ENCODE measurements at places on chromosomes 1 and 21. TPM values are rescaled to one million over a fixed set of nuclear protein-coding genes. Genes with fewer than 3 reads are reported as not detected.
A peak's percentile ranks its signal among the peaks of the same experiment; 100 is the strongest.

GRCh38 chr1:44424747-44425146 lies 19.7 kb downstream of the RNF220 start:
- no peaks in the 10 kb centered on the region for H3K36me3 ChIP-seq
- DNase-seq = no peak
- no peak overlapping the region for H3K4me3 ChIP-seq
- H3K27me3 ChIP-seq = peaks cover 89% of the 10 kb centered on the region

- H3K27me3 ChIP-seq = no peaks in the 10 kb centered on the region
- no peak overlapping the region for H3K27ac ChIP-seq
- H3K4me1 ChIP-seq = peaks cover 9% of the 10 kb centered on the region
- H3K4me3 ChIP-seq = no peak overlapping the region
Observed at GRCh38 chr1:47351305-47351704, 17.7 kb downstream of the CMPK1 start.

DNA sequence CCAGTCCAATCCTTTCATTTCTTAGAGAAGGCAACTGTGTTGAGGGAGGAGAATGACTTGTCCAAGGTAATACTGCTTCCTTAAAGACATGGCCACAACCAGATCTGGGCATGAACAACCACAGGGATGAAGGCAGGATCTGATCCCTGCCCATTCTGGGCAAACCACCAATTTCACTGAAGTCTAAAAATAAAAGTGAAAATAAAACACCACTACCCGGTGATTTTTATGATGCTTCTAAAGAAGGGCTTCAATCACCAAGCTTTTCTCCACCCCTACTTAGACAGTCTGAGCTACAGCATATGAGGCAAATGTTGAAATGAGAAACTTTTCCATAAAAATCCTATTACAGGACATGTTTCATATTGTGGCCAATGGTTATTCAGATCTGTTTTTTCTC lies 133.0 kb downstream of the PTPN14 start:
- H3K4me3 ChIP-seq = no peak overlapping the region
- no peak overlapping the region for H3K27ac ChIP-seq
- H3K27me3 ChIP-seq = no peaks in the 10 kb centered on the region

- no peaks in the 10 kb centered on the region for H3K27me3 ChIP-seq
- H3K4me3 ChIP-seq = peak overlapping the region; percentile 69
- H3K36me3 ChIP-seq = no peaks in the 10 kb centered on the region
- DNase-seq = no peak
- peak overlapping the region; percentile 84 for H3K27ac ChIP-seq
Observed at GRCh38 chr1:15620155-15620545, 2.9 kb downstream of the DDI2 start.

DNA sequence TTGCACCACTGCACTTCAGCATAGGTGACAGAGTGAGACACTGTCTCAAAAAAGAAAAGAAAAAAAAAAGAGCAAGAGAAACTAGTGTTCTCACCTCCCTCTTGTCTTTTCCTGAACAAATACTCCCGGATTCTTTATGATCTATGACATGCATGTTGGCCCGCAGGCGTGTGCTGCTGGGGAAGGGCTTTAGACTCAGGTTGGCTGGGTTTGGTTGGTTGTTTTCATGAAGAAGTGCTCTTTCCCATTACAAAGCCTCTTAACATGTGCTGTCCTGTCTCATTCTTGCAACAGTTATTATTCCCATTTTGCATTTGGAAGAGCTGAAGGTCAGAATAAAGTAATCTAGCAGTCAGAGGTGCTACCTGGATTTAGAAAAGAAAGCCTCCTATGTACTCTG lies 79.5 kb downstream of the TRABD2B start:
- peaks cover 34% of the 10 kb centered on the region for H3K4me1 ChIP-seq
- no peak overlapping the region for H3K4me3 ChIP-seq
- peaks cover 5% of the 10 kb centered on the region for H3K27me3 ChIP-seq
- no peaks in the 10 kb centered on the region for H3K36me3 ChIP-seq

GRCh38 chr1:59026472-59026948 lies 242.7 kb upstream of the JUN start:
- H3K4me3 ChIP-seq = no peak overlapping the region
- H3K27ac ChIP-seq = peak overlapping the region; percentile 17
- H3K36me3 ChIP-seq = no peaks in the 10 kb centered on the region
- peaks cover 10% of the 10 kb centered on the region for H3K4me1 ChIP-seq
- no peak for DNase-seq
- peaks cover 3% of the 10 kb centered on the region for H3K27me3 ChIP-seq

- peaks cover 28% of the 10 kb centered on the region for H3K36me3 ChIP-seq
- no peak overlapping the region for H3K4me3 ChIP-seq
- no peaks in the 10 kb centered on the region for H3K27me3 ChIP-seq
- H3K27ac ChIP-seq = no peak overlapping the region
Observed at GRCh38 chr1:112444269-112444668, 48.3 kb downstream of the CTTNBP2NL start.

- peak overlapping the region; percentile 27 for H3K4me3 ChIP-seq
- H3K4me1 ChIP-seq = peaks cover 61% of the 10 kb centered on the region
- no peaks in the 10 kb centered on the region for H3K36me3 ChIP-seq
- H3K27ac ChIP-seq = no peak overlapping the region
- H3K27me3 ChIP-seq = no peaks in the 10 kb centered on the region
Observed at GRCh38 chr1:156492591-156493080, 7.9 kb downstream of the MEF2D start.

DNA sequence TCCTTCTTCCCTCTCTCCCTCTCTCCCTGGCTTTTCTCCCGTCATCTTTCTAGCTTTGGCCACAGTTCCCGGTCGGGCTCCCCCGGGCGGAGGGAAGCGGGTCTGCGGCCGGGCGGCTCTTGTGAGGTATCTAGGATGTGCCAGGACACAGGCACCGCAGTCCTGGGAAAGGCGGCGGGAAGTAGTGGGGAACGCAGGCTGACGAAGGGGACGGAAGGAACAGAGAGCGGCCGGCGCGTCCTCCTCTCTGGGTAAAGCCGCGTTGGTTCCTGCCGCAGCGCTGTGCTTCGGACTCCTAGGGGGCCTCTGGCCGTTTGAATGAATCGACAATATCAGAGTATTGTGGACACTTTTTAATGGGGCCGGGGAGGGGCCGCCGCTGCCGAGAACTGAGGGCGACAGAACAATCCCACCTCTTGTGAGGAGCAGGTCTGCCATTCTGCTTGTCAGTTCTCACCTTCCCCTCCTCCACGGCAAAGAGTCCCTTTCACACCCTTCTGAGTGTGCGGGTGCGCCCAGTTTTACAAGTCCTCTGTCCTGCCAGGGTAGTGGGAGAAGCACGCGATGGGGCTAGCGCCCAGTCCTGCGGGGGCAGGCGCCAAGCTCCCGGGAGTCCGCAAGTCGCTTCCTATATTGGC lies 1.2 kb upstream of the LHX9 start:
- H3K27me3 ChIP-seq = peaks cover 100% of the 10 kb centered on the region
- peak overlapping the region; percentile 6 for H3K27ac ChIP-seq
- peak overlapping the region; percentile 80 for H3K4me3 ChIP-seq

- no peak overlapping the region for H3K27ac ChIP-seq
- peaks cover 56% of the 10 kb centered on the region for H3K36me3 ChIP-seq
- H3K27me3 ChIP-seq = no peaks in the 10 kb centered on the region
- no peak for DNase-seq
Observed at GRCh38 chr21:31130821-31131220, 92.5 kb upstream of the KRTAP19-8 start.

DNA sequence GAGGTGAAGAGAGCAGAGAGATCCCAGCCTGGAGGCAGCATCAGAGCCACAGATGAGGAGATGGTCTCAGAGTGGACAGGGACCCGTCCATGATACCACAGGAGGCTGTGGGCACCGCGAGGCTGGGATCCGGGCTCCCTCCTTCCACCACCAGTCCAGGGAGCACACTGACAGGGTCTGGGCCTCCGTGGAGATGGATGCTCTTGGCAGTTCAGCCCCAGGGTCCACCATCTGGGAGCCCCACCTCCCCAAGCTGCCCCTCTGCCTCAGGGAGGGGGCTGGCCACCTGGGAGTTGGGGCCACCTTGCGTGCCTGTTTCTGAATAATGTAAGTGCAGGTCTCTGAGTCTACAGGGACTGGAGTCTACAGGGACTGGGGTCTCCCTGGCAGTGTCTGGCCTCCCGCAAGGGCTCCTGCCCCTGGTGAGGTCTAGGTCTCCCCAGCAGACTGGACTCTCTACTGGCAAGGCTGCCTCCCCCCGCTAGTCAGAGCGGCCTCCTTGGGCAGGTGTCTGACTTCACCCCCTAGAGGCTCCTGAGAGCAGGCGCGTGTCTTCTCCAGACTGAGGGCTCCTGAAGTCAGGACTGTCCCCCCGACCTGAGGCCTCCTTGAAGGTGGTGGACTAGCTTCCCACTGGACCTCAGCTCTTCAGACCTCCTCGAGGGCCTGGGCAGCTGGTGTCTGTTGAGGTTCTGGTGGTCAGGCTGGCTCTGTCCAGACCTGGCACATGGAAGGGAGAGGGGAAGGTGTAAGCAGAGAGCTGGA lies 218.5 kb downstream of the PTPRU start:
- no peaks in the 10 kb centered on the region for H3K36me3 ChIP-seq
- peaks cover 12% of the 10 kb centered on the region for H3K4me1 ChIP-seq
- H3K27me3 ChIP-seq = peaks cover 3% of the 10 kb centered on the region

- no peak for DNase-seq
- peaks cover 81% of the 10 kb centered on the region for H3K27me3 ChIP-seq
- H3K4me1 ChIP-seq = peaks cover 8% of the 10 kb centered on the region
- no peak overlapping the region for H3K27ac ChIP-seq
- no peak overlapping the region for H3K4me3 ChIP-seq
- no peaks in the 10 kb centered on the region for H3K36me3 ChIP-seq
Observed at GRCh38 chr1:224621813-224622682, 5.9 kb downstream of the CNIH3 start.

- peaks cover 54% of the 10 kb centered on the region for H3K27me3 ChIP-seq
- H3K27ac ChIP-seq = peak overlapping the region; percentile 93
- H3K36me3 ChIP-seq = peaks cover 7% of the 10 kb centered on the region
- peak overlapping the region; percentile 95 for H3K4me3 ChIP-seq
- peaks cover 14% of the 10 kb centered on the region for H3K4me1 ChIP-seq
Observed at GRCh38 chr1:94247138-94248094, 10.0 kb upstream of the ARHGAP29 start.

GRCh38 chr1:228367798-228368791 lies 38.5 kb downstream of the TRIM11 start:
- no peak overlapping the region for H3K27ac ChIP-seq
- no peak overlapping the region for H3K4me3 ChIP-seq
- no peaks in the 10 kb centered on the region for H3K4me1 ChIP-seq
- H3K36me3 ChIP-seq = no peaks in the 10 kb centered on the region

DNA sequence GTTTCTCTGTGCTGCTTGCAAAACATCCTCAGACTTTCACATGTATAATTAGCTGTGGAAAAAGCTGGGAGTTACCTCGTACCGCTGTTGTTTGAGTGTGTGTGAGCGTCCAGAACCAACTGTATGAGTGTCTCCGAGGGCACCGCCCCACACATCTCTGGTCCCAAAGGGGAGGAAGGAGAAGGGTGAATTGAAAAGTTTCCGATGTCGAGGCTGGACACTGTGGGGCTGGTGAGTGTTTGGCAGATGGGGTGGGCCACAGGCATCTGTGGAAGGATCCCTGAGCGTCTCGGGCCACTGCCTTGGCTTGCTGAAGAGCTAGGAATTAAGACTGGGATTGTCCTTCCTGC lies 1.2 kb downstream of the ATP2B4 start:
- peaks cover 50% of the 10 kb centered on the region for H3K4me1 ChIP-seq
- no peak for DNase-seq
- H3K36me3 ChIP-seq = peaks cover 10% of the 10 kb centered on the region
- no peaks in the 10 kb centered on the region for H3K27me3 ChIP-seq
- H3K4me3 ChIP-seq = peak overlapping the region; percentile 99

- peaks cover 11% of the 10 kb centered on the region for H3K27me3 ChIP-seq
- H3K4me3 ChIP-seq = no peak overlapping the region
- no peaks in the 10 kb centered on the region for H3K4me1 ChIP-seq
Observed at GRCh38 chr1:57440096-57440495, 16.2 kb upstream of the DAB1 start.

GRCh38 chr21:18289876-18290275 lies 45.2 kb downstream of the CHODL start:
- H3K4me3 ChIP-seq = no peak overlapping the region
- no peaks in the 10 kb centered on the region for H3K36me3 ChIP-seq
- no peaks in the 10 kb centered on the region for H3K4me1 ChIP-seq
- no peak overlapping the region for H3K27ac ChIP-seq

DNA sequence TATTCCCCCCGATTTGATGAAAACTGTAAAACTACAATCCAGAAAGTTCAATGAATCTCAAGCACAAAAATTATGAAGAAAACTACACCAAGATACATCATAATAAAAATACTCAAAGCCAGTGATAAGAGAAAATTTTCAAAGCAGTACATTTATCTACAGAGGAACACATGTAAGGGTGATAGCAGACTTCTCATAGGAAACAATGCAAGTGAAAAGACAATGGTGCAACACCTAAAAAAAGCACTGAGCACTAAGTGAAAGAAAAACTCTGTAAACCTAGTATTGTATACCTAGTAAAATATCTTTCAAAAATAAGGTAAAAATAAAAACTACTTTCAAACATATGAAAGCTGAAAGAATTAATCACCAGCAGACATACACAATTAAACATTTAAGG lies 76.1 kb upstream of the IRF2BP2 start:
- no peaks in the 10 kb centered on the region for H3K27me3 ChIP-seq
- no peak overlapping the region for H3K27ac ChIP-seq
- H3K4me3 ChIP-seq = no peak overlapping the region
- H3K36me3 ChIP-seq = no peaks in the 10 kb centered on the region
- DNase-seq = no peak

- H3K36me3 ChIP-seq = no peaks in the 10 kb centered on the region
- H3K27ac ChIP-seq = peak overlapping the region; percentile 20
- H3K4me1 ChIP-seq = peaks cover 31% of the 10 kb centered on the region
- no peak overlapping the region for H3K4me3 ChIP-seq
Observed at GRCh38 chr1:91165033-91165654, 143.3 kb upstream of the ZNF644 start.

DNA sequence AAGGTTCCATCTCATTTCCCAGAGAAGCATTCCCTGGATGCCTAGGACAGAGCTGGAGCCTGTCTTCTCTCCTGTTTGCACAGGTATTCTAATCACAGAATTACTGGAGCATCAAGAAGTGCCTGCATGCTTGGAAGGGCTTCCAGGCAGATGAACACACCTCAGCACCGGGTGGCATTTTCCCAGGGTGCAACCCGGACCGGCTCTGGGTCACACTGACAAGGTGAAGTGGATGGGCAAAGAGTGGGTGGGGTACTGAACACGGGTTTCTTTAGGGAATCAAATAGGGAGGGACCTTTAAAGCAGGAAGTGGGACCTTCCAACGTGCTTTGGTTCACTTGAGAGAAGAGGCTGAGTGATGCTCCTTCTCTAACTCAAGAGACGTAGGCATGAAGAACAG lies 7.1 kb upstream of the PEF1 start:
- no peak overlapping the region for H3K4me3 ChIP-seq
- peaks cover 10% of the 10 kb centered on the region for H3K4me1 ChIP-seq
- H3K27ac ChIP-seq = no peak overlapping the region
- no peaks in the 10 kb centered on the region for H3K36me3 ChIP-seq

GRCh38 chr1:192609110-192610079 lies 26.6 kb upstream of the RGS13 start:
- H3K4me3 ChIP-seq = no peak overlapping the region
- no peak for DNase-seq
- peaks cover 4% of the 10 kb centered on the region for H3K4me1 ChIP-seq

GRCh38 chr1:27567971-27568299 lies 36.0 kb downstream of the AHDC1 start:
- DNase-seq = no peak
- peak overlapping the region; percentile 70 for H3K4me3 ChIP-seq
- no peaks in the 10 kb centered on the region for H3K36me3 ChIP-seq
- no peaks in the 10 kb centered on the region for H3K27me3 ChIP-seq
- H3K4me1 ChIP-seq = peaks cover 84% of the 10 kb centered on the region

Gene RHCE
- total RNA-seq = 0.88 TPM

Gene TMPRSS3
- 1.3 TPM for total RNA-seq

Gene CLDN8
- 2.5 TPM for total RNA-seq

Gene SPRR2D
- not detected for total RNA-seq

Gene APOBEC4
- not detected for total RNA-seq

Gene RHBDL2
- total RNA-seq = 0.80 TPM

Gene CLCA2
- 0.60 TPM for total RNA-seq

Measured in type B pancreatic cell (in vitro differentiated cells).